ENCODE measurements at places on chromosomes 2 and 18.

DNA sequence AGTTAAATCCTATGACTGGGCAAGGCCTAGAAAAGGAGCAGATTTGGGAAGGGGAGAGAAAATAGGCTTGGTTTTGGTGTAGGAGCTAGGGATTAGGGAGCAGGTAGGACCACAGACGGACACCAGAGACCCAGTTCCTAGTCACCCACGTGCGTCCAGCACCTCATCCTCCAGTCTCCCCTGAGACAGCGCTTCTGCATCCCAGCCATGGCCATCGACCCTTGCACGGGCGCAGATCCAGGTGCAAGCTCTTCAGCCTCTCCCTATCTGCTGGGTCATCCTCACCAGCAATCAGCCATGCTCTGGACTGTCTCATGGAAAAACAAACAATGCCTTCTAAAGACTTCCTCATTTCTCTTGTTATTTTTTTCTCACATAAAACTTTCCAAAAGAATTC lies 246.8 kb upstream of the RAB6C start:
- no peak for DNase-seq

DNA sequence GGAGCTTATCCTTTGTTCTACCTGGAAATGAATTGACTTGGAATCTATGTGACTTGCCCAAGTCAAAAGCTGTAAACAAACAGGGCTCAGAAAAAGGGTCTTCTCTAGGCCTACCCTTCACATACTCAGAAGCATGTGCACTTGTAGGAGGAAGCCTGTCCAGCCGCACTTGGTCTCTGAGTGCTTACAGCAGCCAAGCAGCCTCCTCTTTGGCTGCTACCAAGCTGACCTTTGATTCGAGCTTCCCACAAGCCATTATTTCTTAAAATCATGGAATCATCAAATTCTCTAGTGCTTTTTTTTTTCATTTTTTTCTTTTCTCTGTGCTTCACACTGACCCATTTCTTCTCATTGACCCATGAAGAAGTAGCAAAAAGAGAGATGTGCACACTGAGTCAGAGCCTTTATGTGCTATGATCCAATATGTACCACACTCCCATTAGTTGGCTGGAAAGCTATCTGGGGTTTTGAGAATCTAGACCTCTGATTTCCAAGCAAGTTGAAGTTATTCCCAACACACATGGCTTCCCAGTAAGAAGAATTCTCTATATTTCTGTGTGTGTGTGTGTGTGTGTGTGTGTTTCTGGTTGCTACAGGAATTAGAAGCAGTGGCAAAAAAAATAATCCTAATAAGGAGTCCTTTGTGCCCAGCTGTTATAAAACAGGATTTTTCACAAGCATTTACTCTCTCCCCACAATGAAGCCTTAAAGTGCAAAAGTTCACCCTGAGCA lies 550.3 kb upstream of the TNP1 start:
- DNase-seq: no peak

GRCh38 chr2:269356-270030 lies 4.7 kb downstream of the ACP1 start:
- DNase-seq: no peak

DNA sequence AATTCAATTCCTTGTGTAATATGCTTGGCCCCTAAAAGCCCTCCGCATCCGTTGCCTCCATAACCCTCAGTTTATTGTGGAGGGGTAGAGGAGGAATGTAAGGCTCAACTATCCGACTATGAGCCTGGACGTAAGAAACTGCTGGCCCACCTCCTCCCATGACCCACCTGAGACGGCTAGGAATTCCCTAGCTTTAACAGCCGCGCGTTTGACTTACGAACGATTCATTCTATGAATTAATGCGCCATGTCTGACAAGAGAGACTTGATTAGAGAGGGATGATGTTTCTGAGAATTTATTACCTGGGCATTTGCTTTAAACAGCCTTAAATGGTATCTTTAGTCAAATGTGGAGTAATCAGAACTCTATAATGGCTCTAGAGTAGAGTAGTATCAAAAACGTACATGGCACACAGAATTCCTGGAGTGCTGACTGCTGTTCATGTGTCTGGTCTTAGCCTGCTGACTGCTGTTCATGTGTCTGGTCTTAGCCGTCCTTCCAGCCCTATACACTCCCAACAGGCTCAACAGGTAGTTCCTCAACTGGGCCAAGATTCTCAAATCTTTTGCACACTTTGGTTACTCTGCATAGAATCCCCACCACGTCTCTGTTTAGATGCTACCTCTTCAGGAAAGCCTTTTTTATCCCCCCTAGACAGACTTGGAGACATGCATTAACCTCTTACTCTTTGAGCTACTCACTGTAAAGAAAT lies 899 bp upstream of the GFPT1 start:
- no peak for DNase-seq

- DNase-seq: no peak
Observed at GRCh38 chr18:59706499-59706898, 9.3 kb upstream of the CCBE1 start.

DNA sequence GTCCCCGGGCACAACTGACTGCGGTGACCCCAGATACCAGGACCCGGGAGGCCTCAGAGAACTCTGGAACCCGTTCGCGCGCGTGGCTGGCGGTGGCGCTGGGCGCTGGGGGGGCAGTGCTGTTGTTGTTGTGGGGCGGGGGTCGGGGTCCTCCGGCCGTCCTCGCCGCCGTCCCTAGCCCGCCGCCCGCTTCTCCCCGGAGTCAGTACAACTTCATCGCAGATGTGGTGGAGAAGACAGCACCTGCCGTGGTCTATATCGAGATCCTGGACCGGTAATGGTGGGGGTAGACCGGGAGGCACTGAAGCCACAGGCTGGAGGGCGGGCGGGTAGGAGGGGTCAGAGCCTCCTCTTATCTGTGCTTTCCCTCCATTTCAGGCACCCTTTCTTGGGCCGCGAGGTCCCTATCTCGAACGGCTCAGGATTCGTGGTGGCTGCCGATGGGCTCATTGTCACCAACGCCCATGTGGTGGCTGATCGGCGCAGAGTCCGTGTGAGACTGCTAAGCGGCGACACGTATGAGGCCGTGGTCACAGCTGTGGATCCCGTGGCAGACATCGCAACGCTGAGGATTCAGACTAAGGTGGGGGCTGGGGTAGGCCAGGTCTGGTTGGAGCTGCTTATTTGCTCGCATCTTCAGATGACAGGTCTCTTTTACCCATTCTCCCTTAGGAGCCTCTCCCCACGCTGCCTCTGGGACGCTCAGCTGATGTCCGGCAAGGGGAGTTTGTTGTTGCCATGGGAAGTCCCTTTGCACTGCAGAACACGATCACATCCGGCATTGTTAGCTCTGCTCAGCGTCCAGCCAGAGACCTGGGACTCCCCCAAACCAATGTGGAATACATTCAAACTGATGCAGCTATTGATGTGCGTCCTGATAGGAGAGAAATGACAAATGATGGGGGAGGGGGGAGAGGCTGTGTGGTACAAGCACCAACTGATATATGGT lies 780 bp downstream of the HTRA2 start:
- DNase-seq: no peak

GRCh38 chr2:47651296-47651695 lies 131.6 kb upstream of the MSH6 start:
- DNase-seq: no peak

- peak; percentile 47 for DNase-seq
Observed at GRCh38 chr2:225670111-225670974, 270.8 kb downstream of the NYAP2 start.
